ENCODE measurements at places on chromosomes 2 and 18. TPM values are rescaled to one million over a fixed set of nuclear protein-coding genes. Genes with fewer than 3 reads are reported as not detected.

The SLC9A4 gene
- 0.04 TPM for total RNA-seq

The CHRNG gene
- total RNA-seq, result not detected

The CD8B gene
- total RNA-seq, result not detected

The ARHGAP28 gene
- 10.0 TPM for total RNA-seq

The GNAL gene
- total RNA-seq, result 0.23 TPM

The PDE11A gene
- 0.23 TPM for total RNA-seq

Measured in PC-3 (cell line).